ENCODE measurements at places on chromosomes 1 and 21.

DNA sequence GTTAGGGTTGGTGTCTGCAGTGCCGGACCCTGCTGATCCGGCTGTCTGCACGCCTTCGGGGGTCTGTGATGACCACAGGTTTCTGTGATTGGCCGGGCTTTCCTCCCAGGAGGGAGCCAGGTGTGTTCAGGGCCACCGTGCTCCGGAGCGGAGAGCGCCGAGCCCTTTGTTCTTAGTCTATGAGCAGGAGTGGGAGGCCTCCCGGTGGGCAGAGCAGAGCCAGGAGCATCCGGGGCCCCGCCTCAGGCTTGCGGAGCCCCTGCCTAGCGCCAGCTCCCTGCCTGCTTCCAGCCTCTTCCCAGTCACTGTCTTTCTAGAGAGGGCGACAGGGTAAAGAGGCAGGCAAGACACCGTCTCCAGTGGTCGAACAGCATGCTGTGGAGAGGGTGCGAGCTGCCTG, 31.8 kb downstream of the KCNAB2 start:
- DNase-seq: no peak

- DNase-seq: no peak
Measured at GRCh38 chr1:151292207-151293030, 10.3 kb downstream of the ZNF687 start.

- DNase-seq: no peak
Measured at GRCh38 chr1:182643699-182644098, 39.5 kb upstream of the RGS16 start.

- DNase-seq: no peak
Measured at GRCh38 chr21:38712664-38713063, 93.1 kb upstream of the ETS2 start.

- no peak for DNase-seq
Measured at GRCh38 chr1:158506369-158506987, 34.5 kb downstream of the OR10R2 start.

DNA sequence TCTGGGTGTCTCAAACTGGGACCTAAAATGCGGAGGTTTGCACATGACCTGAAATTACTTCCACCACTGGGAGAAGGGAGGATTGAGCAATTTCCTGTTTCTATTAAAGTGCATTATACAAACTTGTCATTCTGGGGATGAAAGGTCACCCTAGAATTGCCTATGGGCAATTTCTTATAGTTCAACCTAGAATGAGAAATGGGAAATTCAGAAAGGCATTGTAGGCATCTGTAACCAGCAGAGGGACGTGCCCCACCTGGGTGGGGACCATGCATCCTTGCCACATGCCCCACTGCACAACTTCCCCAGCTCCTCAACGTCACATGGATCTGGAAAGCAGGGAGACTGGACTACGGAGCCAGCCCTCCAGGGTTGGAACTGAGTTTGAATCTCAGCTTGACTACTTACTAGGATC, 47.0 kb downstream of the MRPL39 start:
- DNase-seq: no peak

DNA sequence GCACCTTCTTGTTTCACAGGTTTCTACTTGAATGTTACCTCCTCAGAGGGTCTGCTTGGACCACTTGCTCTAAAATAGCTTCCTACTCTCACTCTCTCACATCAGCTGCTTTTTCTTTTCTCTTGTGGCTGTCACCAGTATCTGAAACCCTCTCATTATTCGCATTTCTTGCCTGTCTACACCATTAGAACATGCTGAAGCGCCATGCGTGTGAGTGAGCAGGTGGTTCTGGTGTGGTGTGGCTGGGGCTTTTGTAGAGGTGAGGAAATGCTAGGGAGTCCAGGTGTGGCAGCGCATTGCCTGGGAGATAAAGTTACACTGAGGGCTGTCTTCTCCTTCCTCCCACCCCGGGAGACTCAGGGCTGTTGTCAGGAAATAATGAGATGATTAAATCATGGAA, 4.1 kb downstream of the ZNF362 start:
- no peak for DNase-seq

GRCh38 chr1:147434921-147435320, 106.4 kb upstream of the BCL9 start:
- no peak for DNase-seq

- no peak for DNase-seq
Measured at GRCh38 chr1:28580722-28581530, 11.1 kb upstream of the RAB42 start.

- no peak for DNase-seq
Measured at GRCh38 chr1:157288996-157289395, 150.8 kb upstream of the ETV3 start.

DNA sequence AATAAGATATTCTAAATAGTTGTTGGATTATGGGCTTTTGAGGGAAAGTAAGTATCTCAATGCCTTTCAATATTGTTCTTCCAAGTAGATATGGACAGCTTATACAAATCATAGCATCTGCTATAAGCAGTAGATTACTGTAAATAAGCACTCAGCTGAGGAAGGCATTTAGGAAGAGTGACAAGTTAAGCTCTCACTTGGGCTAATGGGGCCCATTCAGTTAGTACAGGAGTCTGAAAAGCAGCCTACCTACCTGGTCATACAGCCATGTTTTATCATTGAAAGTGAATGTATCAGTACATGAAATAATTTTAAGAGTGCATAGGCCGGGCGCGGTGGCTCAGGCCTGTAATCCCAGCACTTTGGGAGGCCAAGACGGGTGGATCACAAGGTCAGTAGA, 73.1 kb downstream of the APP start:
- DNase-seq: no peak

DNA sequence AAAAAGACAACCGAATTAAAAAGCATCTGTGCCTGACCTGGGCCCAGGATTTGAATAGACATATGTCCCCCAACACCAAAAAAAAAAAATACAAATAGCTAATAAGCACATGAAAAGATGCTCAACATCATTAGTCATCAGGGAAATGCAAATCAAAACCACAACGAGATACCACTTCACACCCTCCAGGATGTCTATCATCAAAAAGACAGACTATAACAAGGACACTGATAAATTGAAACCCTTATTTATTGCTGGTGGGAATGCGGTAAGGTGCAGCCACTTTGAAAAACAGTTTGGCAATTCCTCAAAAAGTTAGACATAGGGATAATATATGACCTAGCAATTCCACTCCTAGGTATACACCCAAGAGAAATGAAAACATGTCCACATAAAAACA, 72.3 kb upstream of the CAMK1G start:
- DNase-seq: no peak

DNA sequence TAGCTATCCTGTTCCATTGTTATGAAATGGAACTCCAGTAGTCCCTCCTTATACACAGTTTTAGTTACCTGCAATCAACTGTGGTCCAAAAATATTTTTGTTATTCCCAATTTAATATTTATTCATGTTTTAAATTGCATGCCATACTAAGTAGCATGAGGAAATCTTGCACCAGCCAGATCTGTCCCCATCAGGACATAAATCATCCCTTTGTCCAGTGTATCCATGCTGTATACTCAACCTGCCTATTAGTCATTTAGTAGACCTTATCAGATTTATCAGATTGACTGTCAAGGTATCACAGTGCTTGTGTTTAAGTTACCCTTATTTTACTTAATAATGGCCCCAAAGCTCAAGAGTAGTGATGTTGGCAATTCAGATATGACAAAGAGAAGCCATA, 207.9 kb upstream of the DMRTA2 start:
- DNase-seq: no peak

GRCh38 chr1:229253151-229253974, 17.5 kb upstream of the RAB4A start:
- peak; percentile 39 for DNase-seq

DNA sequence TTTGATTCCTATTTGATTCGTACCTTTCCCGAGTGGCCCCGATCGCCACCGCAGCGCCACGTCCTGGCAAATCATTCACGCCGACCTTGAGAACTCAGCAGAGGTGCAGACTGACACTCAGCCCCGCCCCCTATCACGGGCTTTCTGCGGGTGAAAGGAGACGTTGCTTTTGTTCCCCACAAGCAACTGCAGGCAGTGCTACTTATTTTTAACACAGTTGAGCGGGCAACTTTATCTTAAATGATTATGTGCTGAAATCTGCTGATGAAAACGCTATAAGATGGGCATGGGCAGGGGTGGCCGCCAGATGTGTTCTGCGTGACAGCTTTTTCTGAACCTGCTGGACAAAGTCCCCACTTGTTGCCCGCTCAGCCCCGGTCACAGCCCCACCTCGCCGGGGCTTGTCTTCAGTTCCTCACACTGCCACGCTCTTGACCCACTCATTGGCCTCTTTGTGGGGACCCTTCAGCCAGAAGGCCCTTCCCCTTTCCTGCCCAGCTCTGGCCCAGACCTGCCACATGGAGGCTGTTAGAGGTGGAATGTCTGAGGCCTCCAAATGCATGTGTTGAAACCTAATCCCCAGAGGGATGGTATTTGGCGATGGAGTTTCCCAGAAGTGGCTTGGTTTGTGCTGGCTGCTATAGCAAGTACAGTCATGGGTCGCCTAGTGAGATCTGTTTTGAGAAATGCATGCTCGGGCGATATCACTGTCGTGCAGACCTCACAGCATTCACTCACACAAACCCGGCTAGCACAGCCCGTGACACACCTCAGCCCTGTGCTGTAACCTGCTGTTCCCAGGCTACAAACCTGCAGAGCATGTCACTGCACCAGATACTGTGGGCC, 15.7 kb upstream of the PDXK start:
- DNase-seq: no peak

GRCh38 chr1:44425341-44426082, 20.5 kb downstream of the RNF220 start:
- no peak for DNase-seq

GRCh38 chr1:234973426-234974250, 155.0 kb downstream of the TOMM20 start:
- DNase-seq: no peak

DNA sequence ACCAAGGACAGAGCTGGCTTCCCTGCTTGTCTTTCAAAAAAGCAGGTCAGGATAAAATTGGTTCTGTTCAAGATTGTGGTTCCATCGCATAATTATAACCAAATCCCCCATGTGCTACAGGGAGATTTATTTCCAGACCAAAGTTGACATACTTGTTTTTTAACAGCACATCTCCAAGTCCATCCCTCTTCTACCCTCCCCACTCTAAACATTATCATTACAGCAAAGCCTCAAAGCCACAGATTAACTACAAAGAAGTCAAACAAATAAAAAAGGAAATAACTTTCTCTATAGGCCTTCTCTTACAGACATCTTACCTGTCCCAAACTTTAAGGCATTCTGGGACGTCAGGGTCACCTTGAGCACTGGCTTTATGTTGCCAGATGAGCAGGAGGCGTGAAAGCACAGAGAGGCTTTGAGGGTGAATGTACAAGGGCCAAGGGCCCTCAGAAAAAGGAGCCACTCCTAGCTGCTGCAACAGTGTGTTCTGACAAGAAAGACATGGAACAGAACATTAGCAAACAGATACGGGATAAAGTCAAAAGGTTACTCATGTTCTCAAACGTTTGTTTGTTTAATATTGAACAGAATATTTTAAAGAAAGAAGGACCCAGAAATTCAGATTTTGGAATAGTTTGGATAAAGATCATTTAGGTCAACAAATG, 31.2 kb downstream of the UBR4 start:
- DNase-seq: no peak

GRCh38 chr1:27960762-27961645, 1.2 kb downstream of the XKR8 start:
- no peak for DNase-seq

DNA sequence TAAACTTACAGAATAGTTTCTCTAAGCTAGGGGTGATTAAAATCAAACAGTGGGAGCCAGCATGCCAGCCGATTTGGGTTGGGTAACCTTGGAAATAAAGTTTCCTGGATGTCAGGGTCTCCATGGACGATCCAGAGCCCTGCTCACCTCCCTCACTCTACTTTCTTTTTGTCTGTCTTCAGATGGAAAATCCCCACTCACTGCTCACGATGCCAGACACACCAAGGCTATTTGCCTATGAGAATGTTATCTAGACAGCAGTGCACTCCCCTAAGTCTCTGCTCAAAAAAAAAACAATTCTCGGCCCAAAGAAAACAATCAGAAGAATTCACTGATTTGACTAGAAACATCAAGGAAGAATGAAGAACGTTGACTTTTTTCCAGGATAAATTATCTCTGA, 13.9 kb downstream of the SLAMF7 start:
- DNase-seq: no peak

GRCh38 chr1:48756683-48757316, 19.9 kb downstream of the BEND5 start:
- no peak for DNase-seq

- DNase-seq: no peak
Measured at GRCh38 chr1:183103147-183103546, 79.9 kb downstream of the LAMC1 start.

DNA sequence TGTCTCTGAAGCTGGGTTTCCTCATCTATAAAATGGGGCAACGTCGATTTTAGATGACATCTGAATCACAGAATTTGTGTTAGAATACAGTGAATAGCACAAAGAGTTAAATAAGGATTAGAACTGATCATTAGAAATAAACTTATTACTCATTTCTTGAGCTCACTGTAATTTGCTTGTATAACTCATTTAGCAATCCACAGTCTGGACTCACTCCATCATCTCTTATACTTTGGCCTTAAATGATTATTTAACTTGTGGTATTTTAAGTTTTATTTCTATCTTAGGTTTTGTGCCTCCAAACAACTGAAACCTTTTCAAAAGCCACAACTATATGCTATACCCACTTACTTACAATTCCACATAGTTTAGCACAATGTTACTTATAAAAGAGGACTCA, 128.0 kb downstream of the CDC42BPA start:
- no peak for DNase-seq

- no peak for DNase-seq
Measured at GRCh38 chr1:205351984-205352713, 4.6 kb downstream of the KLHDC8A start.

DNA sequence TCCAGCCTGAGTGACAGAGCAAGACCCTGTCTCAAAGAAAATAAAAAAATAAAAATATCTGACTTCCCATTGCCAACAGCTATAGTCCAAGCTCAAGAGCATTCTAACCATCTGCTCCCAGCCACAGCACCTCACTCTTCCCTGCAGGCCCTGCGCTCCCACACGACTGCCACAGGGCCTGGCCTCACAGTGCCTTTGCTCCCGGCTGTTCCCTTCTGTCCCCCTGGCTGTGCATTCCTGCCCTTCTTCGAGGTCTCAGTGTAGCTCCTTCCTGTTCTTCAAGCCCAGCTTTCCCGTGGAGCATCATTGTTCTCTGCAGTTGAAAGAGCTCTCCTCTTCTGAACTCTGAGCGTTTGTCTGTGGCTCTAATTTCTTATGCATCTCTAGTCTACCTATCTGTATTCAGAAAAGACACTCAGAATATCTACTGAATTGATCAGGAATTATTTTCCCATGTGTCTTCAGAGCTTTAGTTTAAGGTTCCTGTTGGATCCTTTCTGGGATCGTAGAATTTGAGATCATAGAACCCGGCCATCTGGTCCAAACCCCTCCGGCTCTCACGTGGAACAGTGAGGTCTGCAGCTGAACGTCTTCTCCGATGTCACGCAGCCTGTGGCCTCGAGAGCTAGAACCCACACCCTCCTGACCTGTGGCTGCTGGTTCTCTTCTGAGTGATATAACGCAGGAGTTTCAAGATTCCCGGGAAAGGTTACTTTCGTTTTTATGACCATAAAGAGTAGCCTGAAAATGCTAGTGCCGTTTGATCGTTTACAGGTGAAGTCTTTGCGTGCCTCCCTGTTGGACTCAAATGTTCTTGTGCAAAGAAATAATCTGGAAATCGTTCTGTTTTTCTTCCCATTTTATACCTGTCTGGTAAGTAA, 54.4 kb downstream of the DOP1B start:
- no peak for DNase-seq

GRCh38 chr1:153617663-153618062, 1.5 kb upstream of the S100A14 start:
- no peak for DNase-seq

GRCh38 chr21:38669186-38669585, 136.5 kb upstream of the ETS2 start:
- peak; percentile 15 for DNase-seq
